Sciatic nerve (tissue), 2 donors: ENCODE measurements at places on chromosomes 12 and 14.

- DNase-seq = no peak
Measured at GRCh38 chr14:91509878-91510170, 286 bp downstream of the PPP4R3A start.

DNA sequence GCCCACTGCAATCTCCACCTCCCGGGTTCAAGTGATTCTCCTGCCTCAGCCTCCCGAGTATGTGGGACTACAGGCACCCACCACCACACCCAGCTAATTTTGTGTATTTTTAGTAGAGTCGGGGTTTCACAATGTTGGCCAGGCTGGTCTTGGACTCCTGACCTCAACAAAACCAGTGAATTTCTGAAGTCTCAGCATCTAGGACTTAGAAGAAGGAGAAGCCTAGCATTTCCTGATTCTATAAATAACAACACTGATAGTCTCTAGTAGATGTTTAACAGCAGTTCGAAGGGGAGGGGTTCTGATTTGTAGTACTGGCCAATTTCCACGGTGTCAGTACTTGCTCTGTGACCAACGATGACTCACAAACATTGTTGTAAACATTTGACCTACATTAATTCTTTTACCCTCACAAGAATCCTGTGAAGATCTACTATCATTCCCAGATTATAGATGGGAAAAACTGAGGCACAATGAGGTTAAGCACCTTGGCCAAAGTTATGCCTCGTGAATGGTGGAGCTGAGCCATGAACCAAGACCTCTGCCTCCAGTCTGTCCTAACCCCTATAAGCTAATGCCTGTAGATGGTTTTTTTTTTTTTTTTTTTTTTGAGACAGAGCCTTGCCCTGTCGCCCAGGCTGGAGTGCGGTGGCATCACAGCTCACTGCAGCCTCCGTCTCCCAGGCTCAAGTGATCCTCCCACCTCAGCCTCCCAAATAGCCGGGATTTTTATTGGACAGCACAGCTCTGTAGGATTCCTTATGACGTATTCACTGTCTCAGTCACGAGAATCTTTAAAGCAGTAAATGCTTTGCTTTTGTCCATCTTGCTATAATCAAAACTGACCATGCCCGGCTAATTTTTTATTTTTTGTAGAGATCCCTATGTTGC lies 5.2 kb downstream of the P2RX4 start:
- no peak for DNase-seq

- DNase-seq = no peak
Measured at GRCh38 chr14:87187786-87188185, 805.2 kb downstream of the GALC start.

DNA sequence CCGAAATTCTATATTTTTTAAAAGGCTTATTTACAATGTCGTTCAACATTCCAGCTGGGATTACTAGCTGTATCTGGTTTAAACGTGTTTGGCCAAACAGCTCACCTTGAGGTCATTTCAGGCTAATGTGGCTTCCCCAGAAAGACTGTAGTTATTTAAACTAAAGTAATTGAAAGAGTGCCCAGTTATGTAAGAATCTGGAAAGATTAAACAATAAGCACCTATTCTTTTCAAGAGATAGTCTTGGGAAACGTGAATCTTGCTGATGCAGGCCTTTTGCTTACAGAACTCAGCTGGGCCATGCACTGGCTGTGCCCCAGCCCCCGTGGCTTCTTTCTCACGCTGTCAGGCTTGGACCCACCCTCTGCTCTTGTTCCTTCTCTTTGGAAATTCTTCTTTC lies 24.4 kb downstream of the GLRX5 start:
- no peak for DNase-seq

DNA sequence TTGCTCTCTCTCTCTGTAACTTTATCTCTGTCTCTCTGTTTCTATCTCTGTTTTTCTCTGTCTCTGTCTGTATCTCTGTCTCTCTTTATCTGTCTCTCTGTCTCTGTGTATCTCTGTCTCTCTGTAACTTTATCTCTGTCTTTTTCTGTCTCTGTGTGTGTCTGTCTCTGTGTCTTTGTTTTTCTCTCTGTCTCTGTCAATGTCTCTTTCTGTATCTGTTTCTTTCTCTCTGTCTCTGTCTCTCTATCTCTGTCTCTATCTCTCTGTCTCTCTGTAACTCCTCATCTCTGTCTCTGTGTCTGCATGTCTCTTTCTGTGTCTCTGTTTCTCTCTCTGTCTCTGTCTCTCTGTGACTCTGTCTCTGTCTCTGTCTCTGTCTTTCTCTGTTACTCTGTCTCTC lies 51.7 kb downstream of the TMEM121 start:
- DNase-seq = no peak

GRCh38 chr12:124995200-124995961 lies 1.9 kb downstream of the BRI3BP start:
- DNase-seq = no peak

DNA sequence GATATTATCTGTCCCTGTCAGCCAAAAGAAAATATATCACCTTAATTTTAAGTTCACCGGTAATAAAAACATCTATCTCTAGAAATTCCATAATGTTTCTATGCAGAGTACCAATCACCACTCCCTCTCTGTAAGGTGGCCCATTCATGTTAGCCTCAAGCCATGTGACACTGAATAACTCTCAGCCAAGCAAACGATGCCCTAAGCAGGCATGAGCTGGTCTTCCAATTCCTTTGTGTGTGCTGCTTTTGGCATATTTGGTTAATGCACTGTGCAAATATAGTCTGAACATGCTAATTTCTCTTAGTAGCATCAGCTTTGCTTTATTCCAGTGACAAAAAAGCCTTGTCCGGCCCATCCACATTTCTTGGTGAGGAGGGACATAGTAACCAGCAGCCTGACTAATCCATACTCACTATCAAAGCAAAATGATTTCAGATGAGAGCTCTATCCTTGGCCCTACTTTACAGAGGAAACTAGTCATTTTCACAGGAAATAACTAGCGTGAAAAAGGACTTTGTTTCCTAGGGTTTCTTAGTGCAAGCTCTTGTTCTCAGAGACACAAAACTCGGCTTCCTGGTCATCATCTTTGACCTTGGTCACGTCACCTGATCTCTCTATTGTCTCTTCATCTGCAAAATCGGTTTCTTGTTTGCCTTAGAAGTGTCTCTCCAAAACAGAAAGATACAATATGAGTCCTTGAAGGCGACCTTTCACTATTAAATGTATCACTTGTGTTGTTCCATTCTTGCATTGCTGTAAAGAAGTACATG lies 59.2 kb upstream of the RTRAF start:
- DNase-seq = no peak

GRCh38 chr12:89733579-89734201 lies 25.1 kb upstream of the ATP2B1 start:
- DNase-seq = no peak

DNA sequence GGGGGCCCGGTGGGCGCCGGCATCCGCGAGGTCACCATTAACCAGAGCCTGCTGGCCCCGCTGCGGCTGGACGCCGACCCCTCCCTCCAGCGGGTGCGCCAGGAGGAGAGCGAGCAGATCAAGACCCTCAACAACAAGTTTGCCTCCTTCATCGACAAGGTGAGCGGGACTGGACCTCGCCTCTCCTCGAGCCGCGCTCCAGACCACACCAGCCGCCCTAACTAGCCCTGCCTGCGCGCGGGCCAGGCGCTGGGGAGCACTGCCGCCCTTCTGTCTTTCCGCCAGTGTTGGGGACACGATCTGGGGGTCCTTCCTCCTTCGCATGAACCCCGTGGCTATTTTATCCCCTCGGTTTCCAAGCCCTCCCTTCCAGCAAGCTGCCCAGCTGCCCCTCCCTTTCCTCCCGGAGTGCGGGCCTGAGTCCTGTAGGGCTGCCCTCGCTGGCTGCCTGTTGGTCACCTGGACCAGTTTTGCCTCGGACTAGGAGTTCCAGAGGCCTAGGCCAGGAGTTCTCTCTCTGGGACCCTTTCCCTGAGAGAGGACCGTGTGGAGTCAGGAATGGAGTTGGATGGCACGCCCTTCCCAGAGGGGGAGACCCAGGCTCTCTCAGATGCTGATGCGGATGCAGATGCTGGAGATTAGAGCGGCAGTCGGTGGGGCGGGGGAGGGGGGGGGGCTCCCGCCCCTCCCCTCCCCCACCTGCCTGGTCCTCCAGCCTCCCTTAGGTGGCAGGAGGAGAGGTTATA lies 592 bp downstream of the KRT7 start:
- DNase-seq = no peak

- DNase-seq = no peak
Measured at GRCh38 chr12:40390980-40391379, 166.2 kb downstream of the LRRK2 start.

- no peak for DNase-seq
Measured at GRCh38 chr12:132132609-132133430, 11.3 kb downstream of the DDX51 start.

GRCh38 chr12:89971880-89972279 lies 263.2 kb upstream of the ATP2B1 start:
- no peak for DNase-seq

DNA sequence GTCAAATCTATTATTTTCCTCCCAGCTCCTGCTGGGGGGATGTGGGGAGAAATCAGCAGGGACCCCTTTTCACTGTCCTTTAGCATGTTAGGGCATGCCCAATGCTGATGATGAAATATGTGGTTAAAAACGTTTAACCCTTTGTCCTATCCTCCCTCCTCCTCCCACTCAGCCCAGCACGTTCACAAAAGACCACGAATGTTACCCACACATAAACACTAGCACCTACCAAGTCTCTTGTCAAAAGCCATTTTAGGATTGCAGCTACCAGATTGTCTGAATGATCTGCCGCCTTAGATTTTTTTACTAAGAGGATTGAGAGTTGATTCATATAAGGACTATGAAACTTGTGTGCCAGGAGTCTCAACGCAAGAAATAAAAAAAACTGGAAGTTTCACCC lies 70.4 kb downstream of the TBK1 start:
- DNase-seq = no peak

- DNase-seq = no peak
Measured at GRCh38 chr12:96343347-96343954, 56.8 kb downstream of the CDK17 start.

- no peak for DNase-seq
Measured at GRCh38 chr12:113655919-113656318, 184.2 kb upstream of the LHX5 start.

DNA sequence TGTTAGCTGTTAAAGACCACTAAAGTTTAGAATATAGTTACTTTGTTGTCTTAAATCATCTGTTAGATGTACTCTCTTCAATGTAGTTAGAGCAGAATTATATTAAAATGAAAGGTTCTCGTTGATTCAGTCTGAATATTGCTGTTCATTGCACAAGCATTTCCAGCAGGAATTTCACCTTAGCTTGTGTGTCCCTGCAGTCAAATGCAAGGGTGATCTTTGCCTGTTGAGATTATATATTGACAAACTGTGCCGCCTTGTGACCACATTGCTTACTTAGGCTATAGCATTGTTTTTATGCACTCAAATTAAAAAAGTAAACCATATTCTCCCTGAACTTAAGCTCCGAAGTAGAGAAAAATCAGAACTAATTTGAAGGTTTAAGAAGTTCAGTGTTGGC lies 39.5 kb downstream of the ATP2A2 start:
- DNase-seq = no peak

DNA sequence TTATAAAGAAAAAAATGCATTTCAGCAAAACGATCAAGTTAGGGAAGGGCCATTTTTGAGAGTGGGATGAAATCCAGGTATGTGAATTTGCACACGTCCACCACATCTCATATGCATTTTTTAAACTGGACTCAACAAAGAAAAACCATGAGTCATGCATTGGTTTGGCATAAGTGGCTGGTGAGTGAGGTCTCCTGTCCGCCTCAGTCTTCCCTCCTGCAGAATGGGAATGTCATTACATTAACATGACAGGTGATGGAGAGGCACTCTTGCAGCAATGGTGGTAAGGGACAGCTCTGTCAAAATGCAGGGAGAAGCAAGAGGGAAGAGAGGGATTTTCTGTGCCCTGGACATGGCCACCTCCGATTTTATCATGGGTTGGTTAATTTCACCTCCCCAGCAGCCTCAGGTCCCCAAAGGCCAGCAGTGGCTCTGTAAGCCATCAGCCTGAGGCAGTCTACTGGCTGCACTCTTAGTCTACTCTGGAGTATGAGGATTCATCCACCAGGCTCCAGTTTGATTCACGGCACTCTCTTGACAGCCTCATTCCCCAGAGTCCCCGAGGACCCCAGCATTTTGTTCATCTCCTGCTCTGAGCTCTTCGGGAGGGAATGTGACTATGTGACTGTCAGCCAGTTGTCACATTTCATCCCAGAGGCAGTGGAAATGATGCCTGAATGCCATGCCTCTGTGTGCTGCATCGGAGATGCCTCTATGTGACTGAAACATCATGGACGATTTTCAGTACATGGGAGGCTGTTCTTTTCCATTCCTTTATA lies 17.1 kb upstream of the PWP1 start:
- no peak for DNase-seq

- DNase-seq = no peak
Measured at GRCh38 chr12:108821407-108822397, 35.7 kb downstream of the SSH1 start.

DNA sequence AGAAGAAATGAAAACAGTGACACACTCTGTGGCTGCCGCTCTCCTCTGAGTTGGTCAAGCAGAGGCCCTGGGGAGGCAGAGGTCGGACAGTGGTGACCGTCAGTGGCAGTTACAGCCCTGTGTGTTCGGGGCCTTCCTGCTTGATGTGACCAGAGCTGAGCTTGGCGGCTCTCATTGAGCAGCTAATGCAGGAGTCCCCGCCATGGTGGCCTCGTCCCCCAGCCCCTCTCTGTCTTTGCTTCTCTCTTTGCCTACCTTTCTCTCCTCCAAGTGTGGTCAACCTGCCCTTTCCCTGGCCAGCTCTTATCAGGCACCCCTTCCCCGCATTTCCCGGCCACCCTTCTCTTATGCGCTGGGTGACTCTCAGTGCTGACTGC lies 362.8 kb downstream of the CACNA1C start:
- DNase-seq = no peak

DNA sequence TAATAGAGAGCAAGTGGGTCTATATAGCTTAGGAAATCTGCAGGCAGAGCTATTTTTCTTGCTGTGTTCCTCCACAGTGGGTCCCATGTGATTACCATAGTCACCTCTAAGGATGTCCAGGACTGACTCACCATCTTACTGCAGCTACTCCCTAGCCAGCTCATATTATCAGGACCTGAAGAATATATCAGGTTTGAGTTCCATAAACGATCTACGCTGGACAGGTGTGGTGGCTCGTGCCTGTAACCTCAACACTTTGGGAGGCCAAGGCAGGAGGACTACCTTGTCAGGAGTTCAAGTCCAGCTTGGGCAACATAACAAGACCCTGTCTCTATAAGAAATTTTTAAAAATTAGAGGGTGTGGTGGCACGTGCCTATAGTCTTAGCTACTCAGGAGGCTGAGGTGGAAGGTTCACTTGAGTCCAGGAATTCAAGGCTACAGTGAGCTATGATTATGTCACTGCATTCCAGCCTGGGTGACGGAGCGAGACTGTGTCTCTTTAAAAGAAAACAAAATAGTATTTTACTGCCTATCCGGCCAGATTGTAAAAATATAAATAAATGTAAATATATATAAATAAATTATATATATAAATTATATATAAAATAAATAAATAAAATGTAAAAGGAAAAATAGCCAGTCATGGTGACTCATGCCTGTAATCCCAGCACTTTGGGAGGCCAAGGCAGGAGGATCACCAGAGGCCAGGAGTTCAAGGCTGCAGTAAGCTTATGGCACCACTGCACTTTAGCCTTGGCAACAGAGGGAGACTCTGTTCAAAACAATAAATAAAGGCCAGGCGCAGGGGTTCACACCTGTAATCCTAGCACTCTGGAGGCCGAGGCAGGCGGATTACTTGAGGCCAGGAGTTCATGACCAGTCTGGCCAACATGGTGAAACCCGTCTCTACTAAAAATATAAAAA lies 6.9 kb upstream of the SPRYD4 start:
- DNase-seq = no peak
